ENCODE measurements at places on chromosomes 5 and 9.

- no peak for DNase-seq
These were observed 267.3 kb downstream of the IRX1 start for GRCh38 chr5:3862906-3863305.

DNA sequence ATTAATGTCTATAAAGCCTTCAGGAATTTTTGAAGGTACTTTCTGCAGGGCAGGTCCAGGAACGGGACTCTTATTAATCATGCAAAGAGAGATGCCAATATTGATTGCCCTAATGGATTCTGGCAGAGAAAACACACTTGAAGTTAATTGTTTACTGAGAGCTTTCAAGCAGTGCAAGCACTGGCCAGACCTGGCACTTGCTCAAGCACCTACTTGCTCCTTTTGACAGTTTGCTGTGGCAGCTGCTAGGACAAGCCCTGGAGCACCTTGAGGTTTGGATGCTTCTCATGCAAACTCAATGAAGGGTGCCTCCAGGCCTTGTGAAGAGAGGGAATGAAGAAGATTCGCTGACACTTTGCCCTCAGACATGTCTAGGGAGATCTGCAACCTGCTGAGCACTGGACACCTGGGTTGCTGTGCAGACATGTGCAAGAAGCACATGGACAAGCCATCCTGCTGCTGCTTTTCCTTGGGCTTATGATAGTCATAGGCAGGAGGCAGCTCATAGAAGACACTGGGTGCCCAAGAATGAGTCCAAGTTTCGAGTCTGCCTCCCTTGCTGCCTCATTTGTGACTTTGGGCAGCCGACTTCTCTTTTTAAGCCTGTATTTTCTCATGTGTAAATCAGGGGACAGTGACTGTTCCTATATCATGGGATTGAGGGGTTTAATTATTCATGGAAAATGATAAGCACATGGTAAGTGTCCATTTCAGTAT, 88.8 kb upstream of the EQTN start:
- no peak for DNase-seq

- no peak for DNase-seq
These were observed 1229.9 kb downstream of the MAT2B start for GRCh38 chr5:164735334-164735733.

DNA sequence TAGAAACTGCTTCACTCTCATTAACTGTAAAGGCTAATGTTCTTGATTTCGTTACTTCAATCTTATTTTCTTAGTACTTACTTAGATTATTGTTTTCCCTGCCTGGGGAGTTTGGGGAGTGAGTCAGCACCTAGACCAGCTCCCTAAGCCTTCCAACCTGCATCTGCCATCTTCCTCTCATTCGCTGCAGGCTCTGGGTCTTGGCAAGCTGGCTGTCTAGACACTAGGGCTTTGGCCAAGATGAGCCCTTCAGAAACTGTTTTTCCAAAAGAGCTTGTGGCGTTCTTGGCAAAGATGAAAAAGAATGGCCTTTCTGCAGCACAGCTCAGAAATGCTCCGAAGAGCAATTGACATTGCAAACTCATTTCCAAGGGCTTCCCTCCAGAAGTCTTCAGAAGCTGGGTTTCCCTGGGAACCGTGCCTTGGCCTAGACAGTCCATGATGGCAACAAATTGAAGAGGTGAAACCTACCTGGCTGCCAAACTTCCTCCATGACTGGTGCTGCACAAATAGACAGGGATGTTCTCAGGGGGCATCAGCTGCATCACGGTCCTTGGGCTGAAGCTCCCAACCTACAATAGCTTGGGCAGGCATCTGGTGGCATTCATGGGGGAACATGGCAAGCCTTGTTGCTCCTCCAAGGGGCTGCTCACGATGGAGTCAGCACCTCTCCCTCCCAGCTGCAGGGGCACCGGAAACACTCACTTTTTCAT, 76.6 kb downstream of the NSUN2 start:
- DNase-seq = peak; percentile 31

DNA sequence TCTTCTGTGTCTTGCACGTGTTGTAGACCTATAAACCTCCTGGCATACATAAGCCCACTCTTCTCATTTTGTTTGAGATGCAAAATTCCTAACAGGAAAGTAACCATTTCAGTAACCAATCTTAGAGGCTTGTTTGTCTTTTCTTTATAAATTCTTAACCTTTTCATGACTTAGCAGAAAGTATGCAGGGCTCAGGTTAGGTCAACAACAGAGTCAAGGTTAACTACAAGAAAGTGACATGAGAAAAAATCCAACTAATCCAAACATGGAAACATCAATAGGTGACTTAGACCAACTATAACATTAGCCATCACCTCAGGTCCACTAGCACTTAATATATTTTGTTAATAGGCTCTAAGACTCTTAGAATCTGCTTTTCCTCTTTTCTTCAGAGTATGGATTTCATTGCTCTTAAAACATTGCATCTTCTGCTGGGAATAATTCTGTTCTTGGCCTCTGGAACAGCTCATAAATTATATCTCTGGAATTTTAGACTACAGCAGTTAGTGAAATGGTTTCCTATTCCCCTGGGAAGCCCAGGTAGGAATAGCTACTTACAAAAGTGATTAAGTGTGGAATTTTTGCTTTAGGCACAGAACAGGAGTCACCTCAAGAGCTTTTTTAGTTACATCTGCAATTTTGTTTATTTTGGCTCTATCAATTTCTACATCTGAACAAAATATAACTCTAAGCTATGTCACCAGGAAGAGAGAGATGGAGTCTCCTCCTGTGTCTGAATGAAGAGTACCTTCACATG, 155.3 kb upstream of the ANKRD55 start:
- DNase-seq = no peak

DNA sequence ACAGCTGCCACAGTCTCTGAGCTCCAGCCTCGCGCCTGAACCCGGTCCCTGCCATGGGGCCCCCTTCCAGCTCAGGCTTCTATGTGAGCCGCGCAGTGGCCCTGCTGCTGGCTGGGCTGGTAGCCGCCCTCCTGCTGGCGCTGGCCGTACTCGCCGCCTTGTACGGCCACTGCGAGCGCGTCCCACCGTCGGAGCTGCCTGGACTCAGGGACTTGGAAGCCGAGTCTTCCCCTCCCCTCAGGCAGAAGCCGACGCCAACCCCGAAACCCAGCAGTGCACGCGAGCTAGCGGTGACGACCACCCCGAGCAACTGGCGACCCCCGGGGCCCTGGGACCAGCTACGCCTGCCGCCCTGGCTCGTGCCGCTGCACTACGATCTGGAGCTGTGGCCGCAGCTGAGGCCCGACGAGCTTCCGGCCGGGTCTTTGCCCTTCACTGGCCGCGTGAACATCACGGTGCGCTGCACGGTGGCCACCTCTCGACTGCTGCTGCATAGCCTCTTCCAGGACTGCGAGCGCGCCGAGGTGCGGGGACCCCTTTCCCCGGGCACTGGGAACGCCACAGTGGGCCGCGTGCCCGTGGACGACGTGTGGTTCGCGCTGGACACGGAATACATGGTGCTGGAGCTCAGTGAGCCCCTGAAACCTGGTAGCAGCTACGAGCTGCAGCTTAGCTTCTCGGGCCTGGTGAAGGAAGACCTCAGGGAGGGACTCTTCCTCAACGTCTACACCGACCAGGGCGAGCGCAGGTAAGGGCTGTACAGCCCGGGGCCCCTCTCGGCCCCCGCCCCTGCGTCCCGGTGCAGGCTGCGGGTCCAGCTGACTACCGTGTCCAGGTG, 509 bp downstream of the LVRN start:
- no peak for DNase-seq

Measured in EL (cell line).